ENCODE measurements at places on chromosomes 1 and 21.
A peak's percentile ranks its signal among the peaks of the same experiment; 100 is the strongest.

DNA sequence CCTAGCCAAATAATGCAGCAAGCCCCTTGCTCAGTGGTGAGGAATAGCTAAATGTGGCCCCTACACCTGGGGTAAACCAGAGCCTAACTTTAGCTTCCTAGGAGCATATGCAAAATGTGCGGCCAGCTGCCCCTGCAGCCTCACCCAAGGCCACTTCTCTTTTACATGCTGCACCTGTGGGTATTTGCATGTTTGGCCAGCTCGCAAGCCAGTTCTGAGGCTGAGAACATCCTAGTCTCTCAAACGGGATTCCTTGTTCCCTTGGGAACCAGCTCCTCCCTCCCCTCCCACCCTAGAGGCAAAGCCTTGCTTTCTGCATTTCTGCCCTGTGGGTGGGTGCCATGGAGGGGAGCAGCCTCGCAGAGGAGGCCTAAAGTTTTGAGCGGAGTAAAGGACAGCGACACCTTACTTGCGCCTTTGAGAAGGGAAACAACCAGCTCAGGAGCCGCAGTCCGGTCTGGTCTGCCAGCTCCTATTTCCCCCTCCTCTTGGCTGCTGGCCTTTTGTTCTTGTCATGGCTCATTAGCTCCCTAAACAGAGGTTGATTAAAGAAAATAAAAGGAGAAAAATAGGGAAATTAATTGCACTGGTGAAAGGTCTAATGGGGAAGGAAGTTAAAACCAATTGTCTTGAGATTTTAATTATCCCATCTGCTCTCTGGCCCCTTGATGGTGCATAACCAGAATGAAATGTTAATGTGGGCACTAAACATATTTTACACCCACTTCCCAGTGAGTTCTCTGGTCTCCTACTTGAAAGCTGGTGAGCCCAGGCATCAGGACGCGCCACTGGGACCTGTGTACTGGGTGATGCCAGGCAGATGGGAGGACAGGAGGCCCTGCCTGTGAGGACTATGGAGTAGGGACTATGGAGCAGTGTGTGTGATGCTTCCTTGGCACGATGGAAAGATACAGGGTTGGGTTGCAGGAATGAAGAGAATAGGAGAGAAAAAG is 68.7 kb downstream of the TEX35 start:
- no peak for DNase-seq

- DNase-seq, result no peak
Measured at GRCh38 chr1:245810181-245810769, 655.5 kb downstream of the KIF26B start.

DNA sequence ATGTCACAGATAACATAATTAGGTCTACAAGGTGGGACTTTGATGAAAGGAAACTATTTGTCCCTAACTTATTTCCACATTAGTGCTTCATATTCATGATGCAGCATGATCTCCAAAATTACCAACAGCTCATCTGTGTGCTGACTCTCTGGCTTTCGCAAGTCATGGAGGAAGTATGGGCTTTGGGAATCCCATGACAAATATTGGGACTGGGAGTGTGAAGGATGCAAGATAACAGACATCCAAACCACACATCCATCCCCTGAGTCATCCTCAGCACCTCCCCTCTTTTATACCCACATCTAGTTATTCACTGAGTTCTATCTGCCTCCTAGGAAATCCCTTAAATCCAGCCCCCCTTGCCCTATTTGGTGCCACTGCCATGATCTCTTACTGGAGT is 102.8 kb upstream of the COL24A1 start:
- no peak for DNase-seq

GRCh38 chr1:229726061-229726460 is 100.0 kb downstream of the URB2 start:
- DNase-seq, result no peak

- peak; percentile 38 for DNase-seq
Measured at GRCh38 chr1:15684042-15684461, at the start of gene PLEKHM2. Gene PLEKHM2, plus strand, starts transcription at chr1:15684320. Its CDS starts 239 bp downstream, at chr1:15684559.

- DNase-seq, result no peak
Measured at GRCh38 chr1:98651116-98651632, 10.3 kb upstream of the SNX7 start.

DNA sequence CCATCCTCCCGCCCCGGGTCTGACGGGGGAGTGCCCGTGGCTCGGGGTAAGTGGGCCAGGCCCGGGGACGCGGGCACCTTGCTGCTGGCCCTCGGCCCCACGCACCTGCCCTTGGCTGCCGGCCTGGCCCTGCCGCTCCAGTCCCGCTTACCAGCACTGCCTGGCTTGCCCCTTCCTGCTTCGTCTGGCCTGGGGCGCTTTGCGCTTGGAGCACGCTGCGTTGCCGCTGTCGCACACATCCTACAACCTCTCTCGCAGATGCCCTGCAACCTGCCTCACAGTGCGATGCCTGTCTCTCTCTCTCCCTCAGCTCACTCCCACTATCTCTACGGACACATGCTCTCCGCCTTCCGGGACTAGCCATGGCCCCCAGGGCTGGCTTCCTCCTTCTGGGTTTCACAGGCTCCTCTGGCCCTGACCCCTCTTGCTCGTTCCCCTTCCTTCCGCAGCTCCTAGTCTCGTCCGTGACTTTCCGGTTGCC is 9.7 kb downstream of the MYOG start:
- DNase-seq, result no peak

- no peak for DNase-seq
Measured at GRCh38 chr1:175158170-175158591, 34.4 kb downstream of the KIAA0040 start.

- DNase-seq, result no peak
Measured at GRCh38 chr21:36704281-36704957, 5.5 kb downstream of the SIM2 start.

DNA sequence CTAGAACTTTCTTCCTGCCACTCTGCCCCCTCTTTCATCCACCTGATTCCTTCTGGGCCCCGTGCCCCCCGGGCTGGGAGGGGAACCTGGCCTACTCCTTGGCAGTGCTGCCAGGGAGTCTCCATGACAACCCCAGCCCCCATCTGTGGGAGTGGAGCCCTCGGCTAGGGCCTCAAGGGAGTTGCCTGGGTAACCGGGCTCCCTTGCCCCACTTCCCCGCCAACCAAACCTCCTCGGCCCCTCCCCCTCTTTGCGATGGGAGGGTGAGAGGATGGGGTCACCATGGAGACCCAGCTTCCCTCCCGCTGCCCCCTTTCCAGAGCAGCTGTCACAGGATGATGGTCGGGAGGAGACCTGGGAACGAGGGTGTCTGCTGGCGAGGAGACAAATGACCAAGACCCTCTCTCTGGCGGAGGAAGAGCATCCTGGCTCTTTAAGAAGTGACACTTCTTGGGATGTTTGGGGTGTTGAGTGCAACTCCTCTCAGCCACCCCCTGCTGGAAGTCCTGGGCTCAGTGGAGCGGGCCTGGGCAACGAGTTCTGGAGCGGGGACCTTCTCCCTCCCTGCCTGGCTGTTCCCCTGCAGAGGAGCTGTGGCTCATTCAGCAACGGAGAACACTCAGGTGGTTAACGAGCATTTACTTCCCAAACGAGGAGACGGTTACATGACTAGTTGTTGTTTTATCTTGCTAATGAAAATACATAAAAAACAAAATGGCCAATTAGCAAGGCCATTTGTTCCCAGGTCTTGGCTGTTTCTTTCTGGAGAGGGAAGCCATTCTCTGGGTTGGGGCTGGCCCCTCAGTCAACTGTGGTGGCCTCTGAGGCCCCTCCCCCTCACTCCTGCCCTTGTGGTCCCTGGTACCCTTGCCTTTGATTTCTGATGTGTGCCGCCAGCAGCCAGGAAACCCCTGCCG is 82.8 kb downstream of the UBIAD1 start:
- no peak for DNase-seq

DNA sequence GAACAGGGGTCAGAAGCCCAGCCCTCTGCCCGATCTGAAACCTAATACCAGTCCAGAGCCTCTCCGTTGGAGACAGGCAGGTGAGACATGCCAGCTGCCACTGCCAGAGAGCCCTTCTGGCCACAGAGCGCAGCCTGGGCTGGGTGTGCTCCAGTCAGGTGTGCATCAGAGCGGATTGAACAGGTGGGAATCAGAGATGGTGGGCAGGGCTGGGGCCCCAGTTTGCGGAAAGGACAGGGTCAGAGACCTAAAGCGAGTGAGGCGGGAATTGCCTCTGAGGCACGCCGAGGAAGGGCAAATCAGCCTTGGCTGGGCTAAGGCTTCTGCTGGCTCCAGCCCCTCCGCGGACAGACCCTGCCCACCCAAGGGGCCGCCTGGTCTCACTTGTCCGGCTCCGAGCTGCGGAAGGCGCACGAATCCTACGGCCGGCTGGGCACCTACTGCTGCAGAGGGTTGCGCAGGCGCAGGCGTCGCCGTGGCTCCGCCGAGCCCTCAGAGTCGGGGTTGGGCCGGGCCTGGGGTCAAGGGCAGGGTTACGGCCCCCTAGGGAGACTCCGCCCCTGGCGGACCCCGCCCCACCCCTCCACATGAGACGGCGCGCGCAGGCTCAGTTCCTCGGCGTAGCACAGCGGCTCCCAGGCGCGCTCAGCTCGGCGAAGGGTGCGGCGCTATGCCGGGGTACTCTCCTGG is 10.3 kb downstream of the CPLANE2 start:
- DNase-seq, result no peak

DNA sequence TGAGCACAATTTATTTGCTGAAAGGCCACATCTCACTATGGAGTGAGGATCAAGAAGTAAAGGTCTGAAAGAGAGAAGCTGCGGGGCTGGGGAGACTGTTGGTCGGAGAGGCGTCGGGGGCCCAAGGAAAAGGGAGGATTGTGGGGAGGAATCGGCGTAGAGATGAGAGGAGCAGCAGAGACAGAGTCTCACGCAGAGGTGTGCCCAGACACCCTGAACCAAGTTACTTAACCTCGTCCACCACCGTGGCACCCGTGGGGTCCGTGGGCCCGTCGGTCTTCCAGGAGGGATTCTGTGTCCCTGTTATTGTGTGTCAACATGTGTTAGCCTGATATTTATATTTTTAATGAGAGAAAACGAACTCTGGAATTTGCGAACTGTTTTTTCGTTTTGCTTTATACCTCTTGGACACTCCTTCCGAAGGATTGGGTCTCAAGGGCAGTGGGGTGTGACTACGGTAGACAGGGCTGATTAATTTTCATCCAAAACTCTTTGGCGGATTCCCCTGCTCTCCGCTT is 3.8 kb upstream of the NBPF1 start:
- DNase-seq, result no peak

DNA sequence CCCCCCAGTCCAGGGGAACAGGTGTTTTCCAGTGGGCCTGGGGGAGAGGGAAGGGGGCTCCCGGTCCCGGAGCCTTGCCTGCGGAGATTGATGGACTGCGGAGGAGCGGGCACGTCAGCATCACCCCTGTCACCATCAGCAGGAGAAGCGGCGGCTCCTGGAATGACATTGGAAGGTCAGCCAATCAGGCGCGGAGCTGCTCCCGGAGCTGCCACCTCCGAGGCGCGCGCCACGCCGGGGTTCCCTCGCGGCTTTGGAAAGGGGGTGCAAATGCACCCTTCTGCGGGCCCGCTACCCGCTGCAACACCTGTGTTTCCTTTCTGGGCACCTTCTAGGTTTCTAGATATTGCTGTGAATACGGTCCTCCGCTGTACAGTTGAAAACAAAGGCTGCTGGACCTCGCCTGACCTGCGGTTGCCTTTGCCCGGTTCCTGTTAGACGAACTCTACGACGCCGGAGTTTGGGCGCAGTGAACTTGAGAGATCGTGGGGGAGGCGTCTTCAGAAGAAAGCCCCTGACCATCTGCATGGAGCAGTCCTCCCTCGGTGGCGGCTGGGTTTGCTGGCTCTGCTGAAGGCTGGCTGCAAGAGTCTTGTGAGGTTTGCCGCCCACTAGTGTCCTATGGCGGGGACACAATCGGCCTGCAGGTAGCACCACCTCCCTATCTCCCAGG is 5.3 kb downstream of the DSCAM start:
- no peak for DNase-seq

- DNase-seq, result no peak
Measured at GRCh38 chr1:201183209-201183608, 7.4 kb upstream of the IGFN1 start.

- no peak for DNase-seq
Measured at GRCh38 chr1:203046984-203047630, 20.8 kb downstream of the PPFIA4 start.

DNA sequence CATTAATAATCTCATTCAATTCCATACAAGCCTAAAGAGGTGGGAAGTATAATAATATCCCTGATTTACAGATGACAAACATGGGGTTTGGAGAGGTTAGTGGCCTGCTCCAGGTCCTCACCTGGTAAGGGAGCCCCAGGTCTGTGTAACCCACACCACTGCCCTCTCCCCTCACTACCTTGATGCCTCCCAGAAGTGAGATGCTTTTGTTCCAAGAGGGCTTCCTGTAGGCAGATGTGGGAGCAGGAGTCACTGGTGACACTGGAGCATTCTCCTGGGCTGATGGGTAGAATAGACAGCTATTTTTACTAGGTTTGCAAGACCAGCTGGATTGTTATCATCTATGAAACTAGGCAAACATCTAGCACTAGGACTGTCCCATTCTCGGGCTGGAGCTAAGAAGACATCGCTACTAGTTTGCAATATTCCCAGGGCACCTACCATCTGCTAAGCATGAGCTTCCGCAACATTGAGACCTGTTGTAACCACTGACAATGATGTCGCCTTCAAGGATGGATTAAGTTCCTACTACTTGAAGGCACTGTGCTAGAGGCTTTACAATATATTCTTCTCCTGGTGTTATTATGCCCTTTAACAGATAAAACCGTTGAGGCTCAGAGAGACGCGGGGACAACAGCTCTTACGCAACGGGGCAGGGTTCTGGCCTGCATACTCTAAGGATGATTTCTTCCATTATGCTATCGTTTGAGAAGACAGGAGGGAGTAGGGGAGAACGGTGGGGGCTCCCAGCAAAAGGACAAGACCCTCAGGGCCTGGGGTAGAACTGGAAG is 35.0 kb downstream of the BATF3 start:
- no peak for DNase-seq

- DNase-seq, result no peak
Measured at GRCh38 chr1:236888903-236889302, 93.8 kb downstream of the MTR start.

GRCh38 chr1:37621326-37621870 is 13.3 kb downstream of the RSPO1 start:
- no peak for DNase-seq

- no peak for DNase-seq
Measured at GRCh38 chr1:62361431-62361830, 42.2 kb upstream of the KANK4 start.

DNA sequence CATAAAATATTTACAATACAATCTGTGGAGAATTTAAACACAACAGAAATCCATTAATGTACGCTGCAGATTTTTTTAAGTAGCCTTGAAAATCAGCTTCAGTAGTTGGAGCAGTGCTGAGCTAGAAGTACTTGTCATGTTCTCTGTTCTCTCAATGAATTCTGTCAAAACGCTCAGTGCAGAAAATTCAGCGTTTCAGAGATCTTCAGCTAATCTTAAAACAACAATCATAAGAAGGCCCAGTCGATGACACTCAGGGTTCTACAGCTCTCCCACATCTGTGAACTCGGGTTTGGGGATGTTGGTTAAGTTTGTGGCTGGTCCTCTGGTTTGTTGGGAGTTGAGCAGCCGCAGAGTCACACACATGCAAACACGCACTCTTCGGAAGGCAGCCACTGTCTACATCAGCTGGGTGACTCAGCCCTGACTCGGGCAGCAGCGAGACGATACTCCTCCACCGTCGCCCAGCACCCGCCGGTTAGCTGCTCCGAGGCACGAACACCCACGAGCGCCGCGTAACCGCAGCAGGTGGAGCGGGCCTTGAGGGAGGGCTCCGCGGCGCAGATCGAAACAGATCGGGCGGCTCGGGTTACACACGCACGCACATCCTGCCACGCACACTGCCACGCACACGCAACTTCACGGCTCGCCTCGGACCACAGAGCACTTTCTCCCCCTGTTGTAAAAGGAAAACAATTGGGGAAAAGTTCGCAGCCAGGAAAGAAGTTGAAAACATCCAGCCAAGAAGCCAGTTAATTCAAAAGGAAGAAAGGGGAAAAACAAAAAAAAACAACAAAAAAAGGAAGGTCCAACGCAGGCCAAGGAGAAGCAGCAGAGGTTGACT is 161.2 kb downstream of the RUNX1 start:
- peak; percentile 80 for DNase-seq
